NAMALWA (cell line): ENCODE measurements at places on chromosomes 1 and 21.

DNA sequence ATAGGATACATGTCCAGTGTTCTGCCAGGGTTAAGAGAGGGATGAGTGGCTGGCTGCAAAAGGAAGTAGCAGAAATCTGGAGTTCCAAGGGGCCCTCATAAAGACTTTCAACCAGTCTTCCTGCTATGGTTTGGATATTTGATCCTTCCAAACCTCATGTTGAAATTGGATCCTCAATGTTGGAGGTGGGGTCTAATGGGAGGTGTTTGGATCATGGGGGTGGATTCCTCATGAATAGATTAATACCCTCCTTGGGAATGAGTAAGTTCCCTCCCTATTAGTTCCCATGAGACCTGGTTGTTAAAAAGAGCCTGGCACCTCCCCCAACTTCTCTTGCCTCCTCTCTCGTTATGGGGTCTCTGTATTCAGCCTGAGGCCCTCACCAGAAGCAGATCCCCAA lies 10.1 kb upstream of the GNG12 start:
- DNase-seq = no peak

DNA sequence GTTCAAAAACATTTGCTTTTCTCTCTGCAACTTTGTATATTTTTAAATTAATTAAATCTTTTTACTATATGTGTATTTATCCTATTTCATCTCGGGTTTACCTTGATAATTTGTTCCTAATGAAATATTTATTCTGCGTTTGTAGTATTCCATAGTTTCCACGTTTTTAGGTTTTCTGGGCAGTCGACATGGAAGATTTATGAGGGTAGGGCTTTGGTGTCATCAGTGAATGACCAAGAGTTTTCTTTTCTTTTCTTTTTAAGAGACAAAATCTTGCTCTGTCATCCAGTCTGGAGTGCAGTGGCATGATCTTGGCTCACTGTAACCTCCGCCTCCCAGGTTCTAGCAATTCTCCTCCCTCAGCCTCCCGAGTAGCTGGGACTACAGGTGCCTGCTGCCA lies 17.2 kb upstream of the ZNF669 start:
- no peak for DNase-seq

GRCh38 chr1:22096463-22096862 lies 44.0 kb downstream of the CDC42 start:
- DNase-seq = no peak

GRCh38 chr21:36854391-36854790 lies 112.1 kb downstream of the HLCS start:
- DNase-seq = peak; percentile 75

GRCh38 chr1:172837816-172838679 lies 179.1 kb downstream of the FASLG start:
- DNase-seq = no peak

- DNase-seq = peak; percentile 45
Measured at GRCh38 chr21:26169611-26170470, 729 bp downstream of the APP start.

- no peak for DNase-seq
Measured at GRCh38 chr1:178262120-178262500, 168.2 kb downstream of the RASAL2 start.

GRCh38 chr1:86739648-86740509 lies 35.5 kb downstream of the SH3GLB1 start:
- peak; percentile 46 for DNase-seq

GRCh38 chr1:208821939-208822338 lies 577.8 kb upstream of the PLXNA2 start:
- DNase-seq = no peak

GRCh38 chr1:55519937-55520683 lies 304.9 kb upstream of the USP24 start:
- DNase-seq = no peak

GRCh38 chr1:13700521-13701270 lies 708 bp downstream of the PRDM2 start:
- DNase-seq = peak; percentile 86

DNA sequence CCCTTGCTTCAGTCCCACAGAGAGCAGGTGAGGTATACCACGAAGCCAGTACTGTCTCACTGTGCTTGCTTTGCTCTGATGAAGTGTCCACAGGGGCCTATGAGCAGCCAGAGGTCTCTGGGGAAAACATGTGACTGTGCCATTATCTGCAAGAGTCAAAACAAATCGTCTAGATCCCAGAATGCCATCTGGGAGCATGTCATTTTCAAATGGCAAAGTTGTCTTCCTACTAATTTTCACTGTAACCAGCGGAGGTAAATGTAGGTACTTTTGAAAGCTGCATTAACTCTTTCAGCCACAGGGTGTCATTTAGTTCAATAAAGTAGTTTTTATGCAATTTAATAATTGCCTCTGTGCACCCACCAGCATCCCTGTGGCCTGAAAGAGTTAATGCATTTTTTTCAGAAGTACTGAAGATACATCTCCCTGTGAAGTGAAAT lies 173.6 kb upstream of the SGIP1 start:
- DNase-seq = peak; percentile 62

GRCh38 chr1:207243442-207244408 lies 77.8 kb upstream of the CD55 start:
- DNase-seq = no peak

DNA sequence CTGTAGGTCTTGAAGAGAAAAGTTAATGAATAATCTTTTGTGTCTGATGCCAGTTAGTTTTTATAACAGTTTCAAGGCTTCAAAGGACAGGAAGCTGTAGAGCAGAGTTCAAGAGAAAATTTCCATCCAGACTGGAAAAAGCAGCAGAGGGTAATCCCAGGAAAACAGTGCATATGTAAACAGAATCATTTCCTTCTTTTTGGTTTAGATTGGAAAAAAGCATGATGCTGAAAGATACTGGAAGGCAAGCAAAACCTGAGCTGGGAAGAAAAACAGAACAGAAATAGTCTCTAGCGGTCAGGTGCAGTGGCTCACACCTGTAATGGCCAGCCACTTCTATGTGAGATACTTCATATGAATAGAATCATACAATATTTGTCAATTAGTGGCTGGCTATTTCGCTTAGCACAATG lies 71.9 kb downstream of the ZSWIM5 start:
- no peak for DNase-seq

DNA sequence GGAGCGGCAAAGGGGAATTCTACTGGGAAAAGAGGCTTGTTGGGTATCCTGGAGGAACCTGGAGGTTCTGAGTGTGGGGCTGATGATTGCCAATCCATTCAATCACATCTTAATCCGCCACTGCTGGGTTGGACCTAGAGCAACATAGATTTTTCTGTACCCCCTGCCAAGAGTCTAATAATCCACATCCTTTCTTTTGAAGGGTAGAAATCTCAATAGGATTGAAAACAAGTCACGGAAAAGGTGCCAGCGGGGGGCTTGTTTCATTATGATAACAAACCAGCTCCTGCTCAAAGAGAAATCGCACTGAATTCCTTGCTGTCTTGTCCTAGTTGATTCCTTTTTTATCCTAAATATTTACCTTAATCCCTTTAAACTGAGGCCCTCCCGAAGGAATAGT lies 528.5 kb downstream of the ADGRL2 start:
- no peak for DNase-seq

GRCh38 chr1:104294259-104294658 lies 544.6 kb downstream of the AMY1C start:
- no peak for DNase-seq

- no peak for DNase-seq
Measured at GRCh38 chr1:161502181-161502580, 3.1 kb upstream of the FCGR2A start.

DNA sequence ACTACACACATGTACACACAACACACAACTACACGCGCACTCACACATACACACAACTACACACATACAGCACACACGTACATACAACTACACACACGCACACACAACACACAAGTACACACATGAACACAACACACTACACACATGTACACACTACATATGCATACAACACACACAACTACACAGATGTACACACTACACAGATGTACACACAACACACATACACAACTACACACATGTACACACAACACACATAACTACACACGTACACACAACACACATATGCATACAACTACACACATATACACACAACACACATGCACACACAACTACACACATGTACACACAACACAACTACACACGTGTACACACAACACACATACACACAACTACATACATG lies 318.6 kb downstream of the CAMTA1 start:
- peak; percentile 23 for DNase-seq

DNA sequence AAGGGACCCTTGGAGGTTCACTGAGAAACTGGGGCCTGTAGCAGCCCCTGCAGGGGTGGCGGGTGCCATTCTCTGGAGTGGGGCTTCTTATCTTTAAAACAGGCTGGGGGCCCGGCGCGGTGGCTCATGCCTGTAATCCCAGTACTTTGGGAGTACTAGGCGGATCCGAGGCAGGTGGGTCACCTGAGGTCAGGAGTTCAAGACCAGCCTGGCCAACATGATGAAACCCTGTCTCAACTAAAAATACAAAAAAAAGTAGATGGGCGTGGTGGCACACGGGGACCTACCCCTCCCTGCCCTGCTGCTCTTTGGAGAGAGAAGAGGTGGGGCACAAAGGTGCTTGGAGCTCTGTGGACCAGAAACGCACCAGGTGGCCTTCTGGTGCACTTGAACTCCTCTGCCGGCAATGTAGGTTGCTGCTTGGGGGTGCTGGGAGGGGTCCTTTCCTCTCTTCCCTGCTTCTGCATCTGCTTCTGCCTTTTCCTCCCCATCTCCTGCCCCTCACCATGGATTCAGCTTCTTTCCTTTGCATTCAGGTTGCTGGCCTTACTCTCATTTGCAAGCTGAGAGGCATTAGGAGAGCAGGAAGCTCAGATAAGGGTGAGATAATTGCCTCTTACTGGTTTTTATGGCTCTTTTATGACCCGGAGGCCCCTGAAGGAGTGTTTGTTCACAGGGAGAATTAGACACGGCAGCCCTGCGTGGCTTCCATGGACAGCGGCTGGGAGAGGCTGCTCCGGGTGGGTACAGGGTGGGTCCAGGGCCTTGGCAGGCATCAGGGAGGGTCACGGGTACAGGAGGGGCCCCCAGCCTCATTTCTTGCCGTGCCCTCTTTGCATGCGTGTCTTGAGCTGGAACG lies 57.4 kb downstream of the ARHGEF10L start:
- no peak for DNase-seq

DNA sequence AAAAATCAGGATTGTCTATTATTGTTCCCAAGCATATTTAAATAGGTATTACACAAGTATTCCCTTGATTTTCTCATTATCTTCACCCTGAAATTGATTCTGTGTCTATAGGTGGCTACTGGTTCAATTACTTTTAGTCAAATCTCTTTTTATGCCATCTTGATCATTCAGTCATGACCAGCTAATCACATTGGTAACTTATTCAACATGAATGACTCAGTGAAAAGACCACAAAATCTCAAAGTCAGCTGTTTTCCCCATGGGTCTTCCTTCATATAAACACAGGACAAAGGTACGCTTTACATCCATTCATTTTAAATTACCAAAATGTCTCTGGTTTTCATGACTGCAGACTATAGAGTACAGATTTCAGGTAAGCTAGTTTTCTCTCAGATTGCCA lies 23.7 kb upstream of the NRIP1 start:
- no peak for DNase-seq

GRCh38 chr1:119368554-119368953 lies at the start of gene HAO2:
Gene HAO2, plus strand, starts transcription at chr1:119368785. Its CDS starts 12,301 bp downstream, at chr1:119381086.
- DNase-seq = no peak

- no peak for DNase-seq
Measured at GRCh38 chr1:209134001-209134400, 449.5 kb upstream of the CAMK1G start.

GRCh38 chr1:241413386-241413785 lies 56.4 kb upstream of the RGS7 start:
- DNase-seq = no peak

- DNase-seq = peak; percentile 71
Measured at GRCh38 chr21:14120091-14120734, 90.5 kb downstream of the LIPI start.

DNA sequence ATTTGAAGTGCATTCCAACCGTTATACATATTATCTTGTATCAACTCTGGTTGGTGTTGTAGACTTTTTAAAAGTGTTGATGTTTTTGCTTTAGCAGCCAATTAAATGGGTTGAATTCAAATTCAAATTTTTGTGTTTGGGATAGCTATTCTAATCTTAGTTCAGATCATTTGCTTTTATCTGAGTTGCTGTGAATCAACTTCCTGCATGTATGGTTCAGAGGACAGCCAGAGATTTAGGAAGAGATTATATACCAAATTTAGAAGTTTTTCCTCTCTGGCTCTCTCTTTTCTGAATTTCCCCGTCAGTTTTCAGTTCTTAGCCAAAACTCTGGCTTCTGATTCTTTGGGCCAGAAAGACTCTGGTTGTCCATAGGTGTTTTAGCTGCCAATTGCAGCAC lies 415.5 kb downstream of the NUF2 start:
- DNase-seq = no peak

DNA sequence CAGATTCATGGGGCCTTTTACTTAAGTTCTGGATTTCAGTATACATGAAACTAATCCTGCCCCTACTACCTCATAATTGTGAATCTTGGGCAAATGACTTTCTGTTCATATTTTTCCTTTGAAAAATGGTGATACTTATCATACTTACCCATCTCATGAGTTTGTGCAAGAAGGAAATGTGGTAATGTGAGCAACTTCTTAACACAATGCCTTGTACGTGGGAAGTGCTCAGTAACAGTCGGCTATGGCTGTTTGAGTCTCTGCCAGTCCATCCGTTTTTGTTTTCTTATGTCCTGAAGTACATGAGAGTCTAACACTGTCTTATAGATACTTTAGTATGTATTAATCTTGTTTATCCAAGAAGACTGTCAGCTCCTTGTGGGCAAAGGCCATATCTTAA lies 86.5 kb downstream of the PATJ start:
- no peak for DNase-seq

GRCh38 chr1:211280910-211281309 lies 21.7 kb downstream of the RCOR3 start:
- no peak for DNase-seq
